Endodermal cell (in vitro differentiated cells): ENCODE measurements at places on chromosomes 5 and 9.

DNA sequence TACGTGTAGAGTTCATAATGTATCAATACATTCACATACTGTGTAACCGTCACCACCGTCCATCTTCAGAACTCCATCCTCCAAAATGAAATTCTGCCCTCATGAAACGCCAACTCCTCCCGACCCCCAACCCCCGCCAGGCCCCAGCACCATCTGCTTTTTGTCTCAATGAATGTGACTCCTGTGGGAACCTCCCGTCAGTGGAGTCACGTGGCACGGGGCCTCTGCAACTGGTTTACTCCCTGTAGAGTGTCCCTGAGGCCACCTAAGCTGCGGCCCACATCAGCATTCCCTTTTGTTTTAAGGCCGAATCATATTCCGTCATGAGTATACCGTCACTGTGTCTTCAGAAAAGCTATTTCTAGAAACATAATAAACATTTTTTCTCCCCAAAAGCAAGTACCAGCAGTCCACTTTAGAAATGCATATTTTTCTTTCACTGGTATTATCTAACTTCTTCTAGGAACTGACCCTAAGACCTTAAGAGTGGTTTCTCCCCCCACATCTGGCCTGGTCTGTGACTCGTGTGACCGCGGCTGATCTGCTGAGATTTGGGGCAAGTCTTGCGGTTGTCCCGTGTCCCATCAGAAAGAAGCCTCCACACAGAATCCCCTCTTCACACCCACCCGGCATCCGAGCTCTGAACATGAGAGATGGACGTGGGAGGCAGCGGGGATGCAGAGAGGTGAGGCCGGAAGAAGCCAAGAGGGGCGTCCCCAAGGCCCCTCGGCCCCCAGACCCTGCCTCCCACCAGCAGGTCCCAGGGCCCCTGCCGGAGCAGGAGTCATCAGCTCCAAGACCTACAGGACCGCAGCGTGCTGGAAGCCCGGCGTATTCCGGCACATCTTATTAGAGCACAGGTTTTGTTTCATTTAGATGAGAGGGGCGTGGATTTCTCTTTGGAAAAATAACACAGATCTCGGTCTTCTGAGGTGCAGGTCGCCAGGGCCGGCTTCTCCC lies 38.3 kb downstream of the SLC6A3 start:
- no peak for DNase-seq

DNA sequence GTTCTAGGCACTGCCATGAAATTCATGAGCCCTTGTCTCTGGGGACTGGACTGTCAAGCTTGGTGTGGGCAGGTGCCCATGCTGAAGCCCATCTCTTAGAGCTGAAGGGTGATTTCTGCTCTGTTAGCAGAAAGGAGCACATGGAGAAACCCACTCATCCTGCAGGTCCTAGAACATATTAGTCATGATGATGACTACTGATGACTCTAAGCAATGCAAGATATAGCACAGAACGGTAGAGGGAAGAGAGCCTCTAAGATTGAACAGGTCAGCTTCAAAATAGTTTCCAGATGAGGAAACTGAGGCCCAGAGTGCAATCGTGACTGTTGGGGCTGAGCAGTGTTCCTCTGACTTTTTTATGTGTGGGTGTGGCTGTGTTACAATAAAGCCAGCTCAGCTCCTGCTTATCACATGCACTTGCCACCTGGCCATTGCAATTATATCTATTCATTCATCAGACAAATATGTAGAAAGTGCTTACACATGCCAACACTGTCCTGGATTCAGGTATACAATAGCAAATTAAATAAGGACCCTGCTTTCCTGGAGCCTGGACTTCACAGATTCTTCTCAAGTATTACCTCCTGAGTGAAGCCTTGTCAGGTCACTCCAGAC lies 140.2 kb upstream of the BRINP1 start:
- DNase-seq = no peak

- peak; percentile 78 for DNase-seq
Measured at GRCh38 chr5:59358005-59358861, 535.3 kb downstream of the PDE4D start.

GRCh38 chr5:162248107-162248713 lies 180.6 kb downstream of the GABRG2 start:
- DNase-seq = peak; percentile 92

- DNase-seq = no peak
Measured at GRCh38 chr9:72586388-72587130, 65.2 kb downstream of the TMC1 start.

DNA sequence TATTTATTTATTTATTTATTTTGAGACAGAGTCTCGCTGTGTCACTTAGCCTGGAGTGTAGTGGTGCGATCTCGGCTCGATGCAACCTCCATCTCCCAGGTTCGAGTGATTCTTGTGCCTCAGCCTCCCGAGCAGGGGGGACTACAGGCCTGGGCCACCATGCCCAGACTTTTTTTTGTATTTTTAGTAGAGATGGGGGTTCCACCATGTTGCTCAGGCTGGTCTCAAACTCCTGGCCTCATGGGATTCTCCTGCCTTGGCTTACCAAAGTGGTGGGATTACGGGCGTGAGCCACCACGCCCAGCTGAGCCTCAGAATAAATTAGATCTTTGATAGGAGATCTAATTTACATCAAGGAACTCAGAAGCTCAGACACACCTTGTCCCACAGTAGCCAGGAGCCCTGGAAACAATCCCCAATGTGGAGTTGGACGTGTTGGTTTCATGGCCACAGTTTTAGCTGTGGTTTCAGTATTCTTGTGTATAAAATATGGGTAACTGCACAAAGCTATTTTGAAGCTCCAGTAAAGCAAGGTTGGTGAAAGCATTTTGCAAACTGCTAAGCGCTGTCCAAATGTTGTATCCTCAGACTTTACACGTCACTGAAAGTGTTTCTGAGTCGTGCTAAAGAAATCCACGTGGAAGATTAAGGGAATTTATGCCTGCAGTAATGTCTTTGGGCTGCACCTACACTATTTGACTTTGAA lies 3.0 kb upstream of the HNRNPAB start:
- DNase-seq = peak; percentile 18

DNA sequence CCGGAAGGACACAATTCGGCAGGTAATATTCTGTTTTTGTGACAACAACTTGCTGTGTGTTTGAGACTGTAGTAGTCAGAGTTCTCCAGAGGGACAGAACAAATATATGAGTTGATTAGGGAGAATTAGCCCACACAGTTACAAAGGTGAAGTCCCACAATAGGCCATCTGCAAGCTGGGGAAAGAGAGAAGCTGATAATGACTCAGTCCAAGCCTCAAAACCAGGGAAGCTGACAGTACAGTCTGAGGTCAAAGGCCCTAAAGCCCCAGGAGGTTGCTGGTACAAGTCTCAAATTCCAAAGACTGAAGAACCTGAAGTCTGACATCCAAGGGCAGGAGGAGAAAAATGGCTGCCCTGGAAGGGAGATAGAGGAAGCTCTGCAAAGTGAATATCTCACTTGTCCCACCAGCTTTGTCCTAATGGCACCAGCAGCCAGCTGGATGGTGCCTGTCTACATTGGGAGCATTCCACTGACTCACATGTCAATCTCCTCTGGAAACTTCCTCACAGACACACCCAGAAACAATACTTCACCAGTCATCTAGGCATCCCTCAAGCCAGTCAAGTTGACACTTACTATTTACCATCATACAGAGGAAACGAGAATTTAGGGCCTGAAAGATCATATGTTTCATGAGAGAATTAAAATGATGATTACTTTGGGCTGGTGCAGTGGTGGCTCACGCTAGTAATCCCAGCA lies 36.3 kb upstream of the CTXN3 start:
- no peak for DNase-seq

GRCh38 chr5:113059232-113060040 lies 82.8 kb downstream of the DCP2 start:
- no peak for DNase-seq

GRCh38 chr9:114902786-114903524 lies 27.4 kb downstream of the TNFSF8 start:
- DNase-seq = no peak

- no peak for DNase-seq
Measured at GRCh38 chr5:140118302-140118936, 4.5 kb downstream of the PURA start.

- no peak for DNase-seq
Measured at GRCh38 chr9:92722386-92723298, 42.0 kb downstream of the BICD2 start.

GRCh38 chr5:156865427-156865826 lies 15.3 kb downstream of the PPP1R2B start:
- DNase-seq = no peak

GRCh38 chr9:132637351-132637750 lies 32.4 kb downstream of the DDX31 start:
- no peak for DNase-seq

- DNase-seq = no peak
Measured at GRCh38 chr5:122584411-122585300, 190.2 kb upstream of the SNX2 start.

DNA sequence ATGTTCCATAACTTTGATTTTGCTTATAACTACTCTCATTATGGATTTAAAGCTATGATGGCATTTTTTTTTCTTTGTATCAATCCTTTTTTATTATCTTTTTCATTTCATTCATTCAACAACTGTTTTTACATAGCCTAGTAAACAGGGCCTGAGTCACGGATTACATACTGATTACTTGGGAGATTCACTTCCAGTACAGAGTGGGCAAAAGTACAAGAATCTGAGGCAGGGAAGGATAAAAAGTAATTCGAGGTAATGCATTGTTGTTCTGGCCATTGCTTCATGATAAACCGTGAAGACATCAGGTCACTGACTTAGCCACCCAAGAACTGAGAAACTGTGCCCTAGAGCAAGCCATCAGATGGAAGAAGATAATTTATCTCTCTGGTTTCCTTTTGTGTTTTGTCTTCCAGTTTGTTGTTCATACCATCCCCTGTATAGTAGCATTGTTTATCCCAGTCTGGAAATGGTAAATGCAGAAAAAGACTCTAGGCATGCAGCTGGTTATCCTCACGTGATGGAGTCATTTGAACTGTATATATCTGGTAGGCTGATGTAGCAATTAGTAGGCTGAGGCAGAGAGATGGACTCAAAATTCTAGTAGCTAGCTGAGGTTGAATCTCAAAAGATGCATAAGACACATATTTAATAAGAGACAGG lies 145.6 kb downstream of the CNTLN start:
- no peak for DNase-seq

- no peak for DNase-seq
Measured at GRCh38 chr9:114186605-114187289, 31.4 kb downstream of the COL27A1 start.

DNA sequence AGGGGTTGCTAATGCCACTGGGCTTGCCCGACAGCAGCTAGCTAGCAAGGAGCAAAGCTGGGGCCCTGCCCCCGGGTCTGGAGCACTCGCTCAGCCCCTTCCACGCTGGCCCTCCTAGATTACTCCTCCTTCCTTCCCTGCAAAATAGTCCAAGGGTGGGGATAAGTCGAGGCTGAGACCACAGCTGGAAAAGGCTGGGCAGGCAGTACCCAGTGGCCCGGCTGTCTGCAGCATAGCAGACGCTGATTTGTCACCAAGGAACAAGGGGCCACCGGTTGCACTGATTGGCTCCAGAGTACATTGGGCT lies 73.9 kb downstream of the ADAMTS2 start:
- no peak for DNase-seq

DNA sequence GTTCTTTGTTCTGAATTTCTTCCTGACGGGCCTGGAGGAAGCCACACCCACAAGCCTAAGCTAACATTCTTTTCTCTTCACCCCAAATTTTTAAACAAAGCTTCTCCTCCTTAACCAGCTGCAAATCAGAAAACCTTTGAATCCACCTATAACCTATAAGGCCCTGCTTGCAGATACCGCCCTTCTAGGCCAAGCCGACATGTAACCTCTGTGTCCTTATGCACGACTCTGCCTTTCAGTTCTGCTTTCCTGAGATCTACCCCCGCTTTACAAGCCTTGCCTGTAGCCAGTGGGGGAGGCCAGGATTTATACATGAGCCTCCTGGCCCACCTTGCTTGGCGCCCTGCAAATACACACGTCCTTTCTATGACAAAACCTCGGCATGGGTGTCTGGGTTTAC lies 19.3 kb downstream of the BRD9 start:
- DNase-seq = no peak

GRCh38 chr5:143215690-143216089 lies 187.8 kb downstream of the NR3C1 start:
- DNase-seq = no peak

GRCh38 chr9:2276296-2276695 lies 261.1 kb downstream of the SMARCA2 start:
- peak; percentile 61 for DNase-seq

- DNase-seq = no peak
Measured at GRCh38 chr9:135849181-135849580, 58.2 kb downstream of the CAMSAP1 start.

DNA sequence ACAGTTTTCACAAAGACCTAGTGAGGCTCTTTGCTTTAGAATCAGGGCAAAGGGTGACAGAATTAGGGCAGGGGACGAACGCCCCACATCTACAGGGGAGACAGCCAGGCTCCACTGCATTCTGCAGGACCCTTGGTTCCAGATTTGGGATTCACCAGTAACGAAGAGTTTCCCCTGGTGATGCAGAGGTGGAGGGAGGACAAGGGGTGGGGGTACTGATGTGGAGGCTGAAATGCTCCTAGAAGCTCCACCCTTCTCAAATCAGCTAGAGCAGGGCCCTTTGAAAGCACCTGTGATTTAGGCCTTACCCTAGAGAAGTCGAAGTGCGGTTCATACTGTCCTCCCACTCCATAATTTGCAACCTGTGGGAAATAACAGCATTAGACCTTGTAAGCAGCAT lies 29.1 kb downstream of the P4HA2 start:
- DNase-seq = peak; percentile 15

- peak; percentile 72 for DNase-seq
Measured at GRCh38 chr5:168674893-168675482, 95.8 kb upstream of the PANK3 start.

- no peak for DNase-seq
Measured at GRCh38 chr5:157431544-157432200, 28.3 kb upstream of the NIPAL4 start.

- DNase-seq = peak; percentile 74
Measured at GRCh38 chr9:74499111-74499601, 2.0 kb downstream of the RORB start.

DNA sequence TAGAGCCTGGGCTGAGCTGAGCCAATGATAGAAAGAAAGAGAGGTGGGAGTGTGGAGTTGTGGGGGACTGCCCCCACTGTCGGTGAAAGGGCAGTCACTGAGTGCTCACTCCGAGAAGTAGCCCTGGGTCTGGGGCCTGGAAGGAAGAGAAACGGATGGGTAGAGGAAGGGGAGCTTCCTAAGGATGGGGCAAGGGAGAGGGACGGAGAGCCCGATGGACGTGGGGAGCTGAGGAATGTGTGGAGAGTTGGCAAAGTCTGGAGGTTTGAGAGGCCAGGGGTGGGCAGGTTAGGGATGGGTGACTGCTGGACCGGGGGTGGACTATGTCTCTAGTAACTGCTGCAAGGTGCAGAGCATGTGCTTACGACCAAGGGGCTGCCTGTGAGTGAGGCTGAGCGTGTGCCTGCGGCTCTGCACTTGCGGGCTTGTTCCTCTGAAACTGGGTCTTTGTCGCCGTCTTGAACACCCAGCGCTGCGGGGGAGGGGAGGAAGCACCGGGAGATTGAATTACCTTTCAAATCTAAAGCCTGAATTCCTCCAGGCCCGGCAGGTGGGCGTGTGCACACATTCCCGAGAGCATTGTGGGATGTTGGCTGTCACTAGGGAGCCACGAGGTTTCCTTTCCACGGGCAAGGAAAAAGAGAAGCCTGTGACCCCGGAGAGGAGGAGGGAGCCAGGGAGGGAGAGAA lies 76.4 kb upstream of the ARAP3 start:
- peak; percentile 81 for DNase-seq

GRCh38 chr9:112554516-112554915 lies 67.9 kb downstream of the KIAA1958 start:
- no peak for DNase-seq

- DNase-seq = peak; percentile 85
Measured at GRCh38 chr5:66306105-66306843, 162.2 kb downstream of the SREK1 start.
